Activated T-cell treated with anti-CD3 and anti-CD28 coated beads, Interleukin-2, amount 50 U/mL, for 72 hours (primary cell): ENCODE measurements at places on chromosomes 5 and 9. TPM values are rescaled to one million over a fixed set of nuclear protein-coding genes. Genes with fewer than 3 reads are reported as not detected.
A peak's percentile ranks its signal among the peaks of the same experiment; 100 is the strongest.

DNA sequence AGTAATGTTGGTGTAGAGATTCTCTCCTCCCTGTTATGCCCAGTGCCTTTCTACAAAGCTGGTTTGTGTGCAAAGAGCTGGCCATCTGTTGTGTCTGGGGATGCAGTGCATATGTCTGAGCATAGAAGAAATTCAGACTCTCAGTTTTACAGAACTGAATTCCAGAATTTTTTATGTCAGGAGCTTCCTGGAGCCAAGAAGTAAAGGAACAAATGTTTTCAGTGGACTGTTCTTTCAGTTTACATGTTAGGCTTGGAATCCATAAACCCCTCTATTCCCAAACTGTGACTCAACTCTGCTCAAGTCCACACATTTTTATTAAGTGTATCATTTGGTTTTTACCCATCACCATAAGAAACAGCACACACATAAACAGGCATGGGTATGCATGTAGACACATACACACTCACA, 366.0 kb downstream of the BRINP1 start:
- no peak overlapping the region for H3K4me3 ChIP-seq
- H3K4me1 ChIP-seq: no peaks in the 10 kb centered on the region
- DNase-seq: no peak
- no peak overlapping the region for H3K27ac ChIP-seq
- H3K27me3 ChIP-seq: no peaks in the 10 kb centered on the region
- no peaks in the 10 kb centered on the region for H3K36me3 ChIP-seq

- no peak for DNase-seq
- H3K27ac ChIP-seq: no peak overlapping the region
- no peaks in the 10 kb centered on the region for H3K27me3 ChIP-seq
- H3K36me3 ChIP-seq: no peaks in the 10 kb centered on the region
- H3K4me1 ChIP-seq: peaks cover 2% of the 10 kb centered on the region
These were observed 25.1 kb downstream of the SLC44A1 start for GRCh38 chr9:105269593-105269992.

DNA sequence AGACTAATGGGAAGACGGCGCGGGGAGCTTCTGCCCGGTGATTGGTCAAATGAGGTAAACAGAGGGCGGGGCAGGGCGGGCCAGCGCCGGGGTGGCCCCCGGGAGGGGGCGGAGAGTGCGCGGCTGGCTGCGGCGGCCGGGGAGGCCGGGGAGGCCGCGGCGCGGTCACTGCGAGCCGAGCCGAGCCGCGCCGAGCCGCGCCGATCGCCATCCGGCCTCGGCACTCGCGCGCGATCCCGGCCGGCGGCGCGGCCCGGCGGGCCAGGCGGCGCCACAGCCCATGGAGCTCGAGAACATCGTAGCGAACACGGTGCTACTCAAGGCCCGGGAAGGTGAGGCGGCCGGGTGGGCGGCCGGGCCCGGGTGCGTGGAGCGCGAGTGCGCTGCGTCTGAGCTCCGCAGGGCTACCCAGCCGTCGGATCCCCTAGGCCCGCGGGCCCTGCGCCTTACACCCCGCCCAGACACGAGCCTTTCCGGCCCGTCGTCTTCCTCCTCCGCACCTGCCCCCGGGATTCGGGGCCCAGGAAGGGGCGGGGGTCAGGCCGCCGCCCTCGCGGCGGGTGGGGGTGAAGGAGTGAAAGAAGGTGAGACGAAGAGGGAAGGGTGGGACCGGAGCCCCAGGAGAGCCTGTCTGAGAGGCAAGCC, at the start of gene GRK6:
TSS of gene GRK6 (plus strand) at position 111 of the 645 bp plus-strand sequence. CDS start at position 281, 170 bp downstream.
- H3K27ac ChIP-seq: peak within 1 kb of the TSS; percentile 86
- peak; percentile 74 for DNase-seq
- H3K4me1 ChIP-seq: peaks cover 50% of the 10 kb centered on the region
- no peaks in the 10 kb centered on the region for H3K27me3 ChIP-seq

IRX2 gene
- total RNA-seq: not detected

POC5 gene
- total RNA-seq: 27.7 TPM

DNA sequence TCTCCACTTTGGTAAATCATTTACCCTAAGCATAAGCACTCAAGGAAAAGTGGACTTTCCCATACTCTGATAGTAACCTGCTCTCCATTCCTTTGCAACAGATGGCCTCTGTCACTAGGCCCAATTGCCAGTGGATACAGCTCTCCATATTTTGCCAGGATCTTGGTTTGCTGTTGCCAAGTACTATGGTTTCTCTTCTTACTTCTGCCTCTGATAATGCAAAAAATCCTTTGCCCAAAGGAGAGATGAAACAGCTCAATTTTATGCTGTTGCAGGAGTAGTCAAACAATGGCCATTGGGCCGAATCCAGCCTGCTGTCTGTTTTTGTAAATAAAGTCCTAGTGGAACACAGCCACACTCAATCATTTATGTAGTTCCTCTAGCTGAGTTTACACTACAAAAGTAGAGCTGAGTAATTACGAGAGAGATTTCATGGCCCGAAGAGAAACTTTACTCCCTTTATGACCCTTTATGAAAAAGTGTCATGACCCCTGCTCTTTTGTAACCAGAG, 92.5 kb downstream of the HTR4 start:
- DNase-seq: no peak
- H3K27ac ChIP-seq: no peak overlapping the region
- no peak overlapping the region for H3K4me3 ChIP-seq
- no peaks in the 10 kb centered on the region for H3K4me1 ChIP-seq
- no peaks in the 10 kb centered on the region for H3K36me3 ChIP-seq
- peaks cover 24% of the 10 kb centered on the region for H3K27me3 ChIP-seq

- no peaks in the 10 kb centered on the region for H3K36me3 ChIP-seq
- H3K4me3 ChIP-seq: no peak overlapping the region
- H3K27ac ChIP-seq: no peak overlapping the region
- no peaks in the 10 kb centered on the region for H3K27me3 ChIP-seq
- DNase-seq: no peak
- no peaks in the 10 kb centered on the region for H3K4me1 ChIP-seq
These were observed 148.3 kb downstream of the RANBP17 start for GRCh38 chr5:171010086-171010485.

DNA sequence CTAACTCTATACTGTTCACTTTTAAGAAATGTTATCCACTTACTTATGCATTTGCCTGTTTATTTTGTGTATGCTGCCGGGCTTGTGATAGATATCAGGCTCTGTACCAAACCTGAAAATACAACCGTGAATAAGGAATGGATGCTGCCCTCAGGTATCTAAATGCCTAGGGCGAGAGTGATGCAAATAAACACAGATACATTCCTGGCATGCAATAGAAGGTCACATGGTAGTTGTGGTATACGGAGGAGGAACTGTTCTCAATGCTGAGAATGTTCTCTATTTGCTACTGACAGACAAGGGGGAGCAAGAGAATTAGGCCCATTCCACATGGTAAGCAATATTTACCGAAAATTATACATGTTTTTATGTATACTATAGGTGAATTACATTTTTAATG, 227.8 kb downstream of the ICE1 start:
- no peak overlapping the region for H3K27ac ChIP-seq
- no peak overlapping the region for H3K4me3 ChIP-seq
- H3K4me1 ChIP-seq: no peaks in the 10 kb centered on the region
- no peaks in the 10 kb centered on the region for H3K36me3 ChIP-seq
- no peaks in the 10 kb centered on the region for H3K27me3 ChIP-seq
- DNase-seq: no peak

NRARP gene
- 1.6 TPM for total RNA-seq

DNA sequence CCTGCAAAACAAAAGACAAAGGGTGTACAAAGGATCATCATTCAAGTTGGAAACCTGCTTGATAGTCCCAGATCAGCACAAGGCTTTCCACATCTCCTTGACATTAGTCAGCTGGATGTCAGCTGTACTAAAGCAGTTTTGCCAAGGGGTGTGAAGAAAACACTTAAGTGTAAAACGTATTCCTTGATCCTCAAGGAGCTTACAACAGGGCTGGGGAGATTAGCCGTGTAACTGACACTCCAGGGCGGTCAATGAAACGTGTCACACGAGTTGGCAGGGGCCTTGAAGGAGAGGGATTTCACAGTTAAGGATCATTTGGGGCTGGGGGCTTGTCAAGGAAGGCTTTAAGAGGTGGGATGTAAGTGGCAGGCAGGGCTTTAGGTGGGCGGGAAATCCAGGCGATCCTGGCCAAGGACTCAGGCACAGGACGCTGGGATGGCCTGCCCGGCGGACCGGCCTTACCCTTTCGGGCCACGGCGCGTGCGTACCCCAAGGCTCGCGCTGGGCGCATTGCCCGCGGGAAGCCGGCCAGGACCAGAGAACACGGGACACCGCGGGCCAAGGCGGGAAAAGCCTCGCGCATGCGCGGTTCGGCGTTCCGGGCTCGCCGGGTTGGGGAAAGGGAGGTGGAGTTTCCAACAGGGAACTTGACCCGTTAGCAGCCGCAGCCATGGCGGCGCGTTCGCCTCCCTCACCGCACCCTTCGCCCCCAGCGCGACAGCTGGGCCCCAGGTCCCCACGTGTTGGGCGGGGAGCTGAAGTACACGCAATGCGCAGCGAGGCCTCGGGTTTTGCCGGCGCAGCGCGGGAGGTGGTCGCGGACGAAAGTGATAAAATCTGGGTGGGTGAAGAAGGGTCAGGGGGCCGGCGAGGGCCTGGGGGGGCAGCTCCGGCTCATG, at the start of gene CNTLN:
TSS of gene CNTLN (plus strand) at position 645 of the 899 bp plus-strand sequence. CDS start at position 671, 26 bp downstream.
- H3K4me1 ChIP-seq: peaks cover 4% of the 10 kb centered on the region
- peaks cover 11% of the 10 kb centered on the region for H3K27me3 ChIP-seq
- H3K4me3 ChIP-seq: peak within 1 kb of the TSS; percentile 80
- H3K36me3 ChIP-seq: peaks cover 2% of the 10 kb centered on the region
- H3K27ac ChIP-seq: peak within 1 kb of the TSS; percentile 42

DNA sequence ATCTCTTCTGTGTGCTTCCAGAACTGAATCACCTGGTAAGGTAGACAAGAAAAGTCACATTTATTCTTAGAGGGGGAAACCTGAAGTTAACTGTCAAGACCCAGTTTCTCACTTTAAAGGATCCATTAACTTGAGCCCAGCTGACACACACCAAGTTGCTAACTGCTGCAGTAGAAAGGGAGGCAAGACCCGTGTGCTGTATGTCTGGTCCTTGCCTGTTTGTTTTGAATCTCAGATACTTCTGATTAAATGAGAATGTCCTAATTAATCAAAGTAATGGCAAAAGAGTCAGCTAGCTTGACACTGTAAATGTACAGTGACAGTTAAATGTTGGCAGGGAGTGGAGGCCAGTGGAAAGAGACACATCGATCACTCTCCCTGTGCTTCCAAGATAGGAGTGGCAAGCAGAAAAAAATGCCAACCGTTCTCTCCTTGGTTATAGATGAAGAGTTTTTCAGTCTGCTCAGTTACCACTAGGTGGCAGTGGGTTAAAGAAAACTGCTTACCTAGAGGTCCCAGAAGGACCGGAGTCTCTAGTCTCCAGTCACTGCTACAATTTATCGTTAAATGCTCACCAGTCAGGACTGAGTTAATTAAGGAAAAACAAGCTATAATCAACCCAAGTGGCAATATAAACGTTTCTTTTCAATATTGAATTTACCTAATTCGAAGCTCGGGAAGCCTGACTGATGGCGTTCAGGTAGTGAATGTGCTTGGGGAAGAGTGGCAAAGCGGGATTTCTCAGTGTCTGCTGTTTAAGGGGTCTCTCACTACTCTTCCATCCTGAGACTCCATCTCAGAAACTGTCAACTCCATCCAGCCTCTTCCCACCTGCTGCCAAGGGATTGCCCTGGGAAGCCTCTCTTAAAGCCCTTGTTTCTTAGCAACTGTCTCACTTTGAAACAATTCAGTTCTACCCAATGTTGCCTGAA, 18.4 kb downstream of the LSM11 start:
- no peak overlapping the region for H3K4me3 ChIP-seq
- peaks cover 13% of the 10 kb centered on the region for H3K4me1 ChIP-seq
- H3K27me3 ChIP-seq: no peaks in the 10 kb centered on the region

HEMGN gene
- 1.1 TPM for total RNA-seq

DNA sequence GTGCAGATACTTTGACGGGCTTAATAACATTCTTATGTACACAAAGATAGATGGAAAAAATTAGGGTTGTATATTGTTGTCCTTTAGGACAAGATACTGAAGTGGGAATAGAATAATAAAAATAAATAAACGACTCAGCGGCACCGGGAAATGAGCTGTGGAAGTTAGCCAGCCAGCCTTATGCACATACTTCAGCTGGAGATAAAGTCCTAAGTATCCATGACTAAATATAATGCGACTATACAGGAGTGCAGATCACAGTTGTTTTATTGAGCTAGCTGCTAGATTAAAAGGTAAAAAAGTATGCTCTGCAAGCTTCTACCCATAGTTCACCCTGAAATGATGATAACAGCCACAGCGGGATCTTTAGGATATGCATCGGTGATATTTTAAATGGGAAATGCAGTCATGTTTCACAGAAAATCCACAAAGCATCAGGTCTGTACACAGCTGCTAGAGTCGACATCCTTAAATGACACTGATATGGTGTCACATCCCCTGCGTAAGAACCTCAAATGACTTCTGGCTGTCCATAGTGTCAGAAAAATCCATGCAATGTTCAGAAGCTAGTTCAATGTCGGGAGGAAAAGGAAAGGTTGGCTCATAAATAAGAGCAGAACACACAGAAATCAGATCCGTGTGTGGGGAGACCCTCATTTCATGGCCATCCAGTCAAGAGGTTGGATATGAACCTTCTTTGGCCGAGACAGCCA, 392.8 kb upstream of the DAP start:
- no peak overlapping the region for H3K4me3 ChIP-seq
- DNase-seq: no peak
- H3K36me3 ChIP-seq: no peaks in the 10 kb centered on the region
- no peaks in the 10 kb centered on the region for H3K4me1 ChIP-seq
- H3K27ac ChIP-seq: no peak overlapping the region

- no peaks in the 10 kb centered on the region for H3K36me3 ChIP-seq
- no peak for DNase-seq
- peaks cover 5% of the 10 kb centered on the region for H3K27me3 ChIP-seq
- peak overlapping the region; percentile 32 for H3K4me3 ChIP-seq
- no peak overlapping the region for H3K27ac ChIP-seq
These were observed 1.6 kb upstream of the ST6GALNAC4 start for GRCh38 chr9:127918183-127919107.

GRCh38 chr9:130229759-130230158, 35.8 kb upstream of the HMCN2 start:
- H3K36me3 ChIP-seq: peaks cover 13% of the 10 kb centered on the region
- no peak overlapping the region for H3K4me3 ChIP-seq
- no peak for DNase-seq
- no peak overlapping the region for H3K27ac ChIP-seq
- H3K4me1 ChIP-seq: no peaks in the 10 kb centered on the region

DNA sequence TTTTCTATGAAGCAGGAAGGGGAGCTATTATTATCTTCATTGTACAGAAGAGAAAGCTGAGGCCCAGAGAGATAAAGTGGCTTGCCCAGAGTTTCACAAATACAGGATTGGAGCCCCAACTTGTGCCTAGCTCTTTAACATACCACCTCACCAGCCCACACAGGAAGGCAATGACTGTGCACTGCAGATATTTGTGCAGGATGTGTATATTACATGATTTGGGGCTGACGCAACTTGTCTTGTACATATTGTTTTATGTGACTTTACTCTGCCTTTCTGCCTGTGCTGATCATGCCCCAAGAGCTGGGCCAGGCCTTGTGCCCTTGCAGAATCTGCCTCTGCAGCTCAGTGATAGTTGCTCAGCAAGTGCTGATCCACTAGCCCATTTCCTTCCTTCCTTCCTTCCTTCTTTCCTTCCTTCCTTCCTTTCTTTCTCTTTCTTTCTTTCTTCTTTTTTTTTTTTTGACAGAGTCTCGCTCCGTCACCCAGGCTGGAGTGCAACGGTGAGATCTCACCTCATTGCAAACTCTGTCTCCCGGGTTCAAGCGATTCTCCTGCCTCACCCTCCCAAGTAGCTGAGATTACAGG, 106.6 kb upstream of the TBCA start:
- peak overlapping the region; percentile 97 for H3K27ac ChIP-seq
- peaks cover 26% of the 10 kb centered on the region for H3K27me3 ChIP-seq
- H3K4me3 ChIP-seq: peak overlapping the region; percentile 74
- peaks cover 3% of the 10 kb centered on the region for H3K36me3 ChIP-seq

- no peaks in the 10 kb centered on the region for H3K4me1 ChIP-seq
- H3K36me3 ChIP-seq: no peaks in the 10 kb centered on the region
- no peak for DNase-seq
- no peak overlapping the region for H3K27ac ChIP-seq
These were observed 179.4 kb downstream of the SEMA6A start for GRCh38 chr5:116395226-116395625.
